ENCODE measurements at places on chromosomes 2 and 18.

DNA sequence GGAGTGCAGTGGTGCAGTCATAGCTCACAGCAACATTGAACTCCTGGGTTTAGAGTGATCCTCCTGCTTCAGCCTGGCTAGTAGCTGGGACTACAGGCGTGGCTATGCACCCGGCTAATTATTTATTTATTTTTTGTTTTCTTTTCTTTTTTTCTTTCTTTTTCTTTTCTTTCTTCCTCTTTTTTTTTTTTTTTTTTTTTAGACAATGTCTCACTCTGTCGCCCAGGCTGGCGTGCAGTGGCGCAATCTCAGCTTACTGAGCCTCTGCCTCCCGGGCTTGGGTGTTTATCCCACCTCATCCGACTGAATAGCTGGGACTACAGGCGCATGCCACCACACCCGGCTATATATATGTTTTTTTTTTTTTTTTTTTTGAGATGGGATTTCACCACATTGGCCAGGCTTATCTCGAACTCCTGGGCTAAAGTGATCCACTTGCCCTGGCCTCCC, 1.4 kb upstream of the ANXA4 start:
- peak; percentile 14 for DNase-seq

- DNase-seq: peak; percentile 3
Observed at GRCh38 chr2:217167531-217167930, 307.7 kb upstream of the TNP1 start.

GRCh38 chr2:36762764-36763490, 66.4 kb downstream of the VIT start:
- DNase-seq: no peak

DNA sequence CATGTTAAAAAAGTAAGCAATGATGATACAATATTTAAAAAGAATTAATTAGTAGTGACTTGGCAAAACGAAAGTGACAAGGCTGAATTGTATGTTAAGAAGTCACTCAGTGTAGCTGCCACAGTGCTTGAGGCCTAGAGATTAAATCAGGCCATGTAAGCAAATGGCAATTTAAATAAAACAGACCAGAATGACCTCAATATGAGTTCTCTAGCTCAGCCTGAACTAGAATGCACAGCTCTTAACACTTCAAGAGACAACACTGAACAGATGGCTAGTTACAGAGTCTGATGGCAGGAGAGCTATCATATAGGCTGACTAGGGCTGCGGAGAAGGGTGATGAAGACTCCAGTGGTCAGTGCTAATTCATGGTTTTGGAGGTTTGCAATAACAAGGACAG, 117.9 kb upstream of the ZBTB14 start:
- no peak for DNase-seq

- DNase-seq: no peak
Observed at GRCh38 chr2:241081190-241081642, 20.9 kb downstream of the MTERF4 start.

- no peak for DNase-seq
Observed at GRCh38 chr2:47805850-47806249, 22.9 kb downstream of the MSH6 start.

GRCh38 chr2:46183426-46183825, 113.8 kb upstream of the EPAS1 start:
- no peak for DNase-seq

GRCh38 chr2:102139851-102140250, 2.7 kb upstream of the IL1R1 start:
- no peak for DNase-seq

- DNase-seq: no peak
Observed at GRCh38 chr18:7786569-7786968, 219.5 kb downstream of the PTPRM start.

DNA sequence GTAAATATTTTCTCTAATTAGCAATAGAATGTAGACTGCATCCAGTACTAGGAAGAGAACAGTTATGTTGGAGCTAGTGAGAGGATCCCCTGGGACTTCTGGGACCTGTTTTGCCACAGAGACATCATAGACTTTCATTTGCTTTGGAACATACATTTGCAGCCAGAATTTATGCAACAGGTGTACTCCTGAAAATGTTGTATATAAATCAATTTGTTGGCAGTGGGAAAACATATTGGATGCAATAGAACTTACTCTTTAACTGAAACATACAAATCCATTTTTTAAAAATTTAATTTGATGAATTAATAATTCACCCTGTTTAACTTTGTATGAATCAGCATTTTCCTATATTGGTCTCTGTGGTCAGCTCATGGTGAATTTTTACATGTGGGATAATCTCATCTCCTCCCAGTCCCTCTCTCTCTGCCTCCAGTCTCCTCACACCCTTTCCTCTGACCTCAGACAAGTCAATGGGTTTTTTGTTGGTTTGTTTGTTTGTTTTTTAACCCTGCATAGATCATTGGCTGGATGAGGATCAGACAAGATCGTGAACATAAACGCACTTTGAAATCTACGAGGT, 263.0 kb downstream of the LPIN1 start:
- DNase-seq: no peak

DNA sequence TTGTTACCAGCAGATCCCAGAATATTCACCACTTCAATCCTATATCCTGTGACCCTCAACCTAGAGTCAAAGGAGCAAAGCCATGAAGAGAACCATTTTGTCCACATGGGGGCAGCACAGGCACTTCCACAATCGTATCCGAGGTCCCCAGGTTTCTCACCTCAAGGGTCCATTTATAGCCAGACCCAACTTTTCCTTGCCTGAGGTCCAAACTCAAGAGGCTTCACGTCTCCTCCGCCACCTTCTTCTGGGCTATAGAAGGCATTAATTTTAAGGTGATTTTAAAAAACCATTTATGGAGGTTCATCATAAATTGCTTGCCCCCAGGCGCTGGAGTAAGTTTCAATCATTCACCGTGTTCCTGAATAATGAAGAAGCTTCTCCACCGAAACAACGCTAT, 111.6 kb upstream of the NABP1 start:
- DNase-seq: peak; percentile 73

DNA sequence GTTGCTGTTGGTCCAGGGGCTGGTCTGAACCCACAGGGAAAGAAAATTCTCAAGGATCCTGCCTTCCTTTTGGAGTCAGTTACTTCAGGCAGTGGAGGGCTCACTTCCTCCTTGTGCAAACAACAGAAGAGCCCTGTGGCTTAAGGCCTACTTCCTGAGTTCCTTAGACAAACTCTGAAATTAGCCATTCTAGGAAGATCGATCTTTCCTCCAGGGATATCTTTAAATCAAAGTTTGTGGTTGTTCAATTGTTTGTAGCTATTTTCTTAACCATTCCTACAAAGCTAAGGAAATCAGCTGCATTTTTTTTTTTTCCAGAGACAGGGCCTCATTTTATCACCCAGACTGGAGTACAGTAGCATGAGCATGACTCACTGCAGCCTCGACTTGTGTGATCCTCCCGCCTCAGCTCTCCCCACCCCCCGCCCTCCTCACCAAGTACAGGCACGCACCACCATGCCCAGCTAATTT, 156.0 kb downstream of the TANC1 start:
- DNase-seq: no peak
